Peyer's patch (tissue), 4 donors: ENCODE measurements at places on chromosomes 1 and 21.

DNA sequence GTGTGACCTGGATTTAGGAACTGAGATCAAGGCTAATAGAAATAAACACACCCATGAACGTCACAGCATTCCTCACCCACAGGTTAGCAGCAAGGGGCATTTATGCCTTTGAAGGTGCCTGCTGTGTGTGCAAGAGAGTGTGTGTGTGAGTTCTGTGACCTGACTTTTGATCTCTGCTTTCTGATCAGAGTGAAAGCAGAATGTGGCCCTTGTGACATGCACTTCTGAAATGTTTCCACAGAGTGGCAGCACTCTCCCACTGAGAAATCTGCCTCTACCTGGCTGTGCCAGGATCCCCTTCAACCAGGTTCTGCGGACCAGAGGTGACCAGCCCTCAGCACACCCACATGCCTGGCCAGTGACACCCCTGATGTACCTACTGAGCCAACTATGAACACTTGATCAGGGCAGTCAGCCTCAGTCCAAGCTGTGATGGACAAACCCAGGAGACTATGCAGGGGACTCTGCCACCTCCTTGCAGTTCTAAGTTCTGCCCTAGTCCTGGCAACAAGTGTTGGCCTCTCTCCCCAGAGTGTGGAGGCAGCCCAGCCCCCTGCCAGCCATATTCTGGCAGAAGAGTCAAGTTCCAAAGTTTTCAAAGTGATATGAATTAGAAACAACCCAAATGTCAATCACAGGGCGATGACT, 41.0 kb downstream of the RXRG start:
- H3K4me3 ChIP-seq: no peak overlapping the region
- H3K27me3 ChIP-seq: no peaks in the 10 kb centered on the region
- DNase-seq: no peak

GRCh38 chr1:80218112-80218511, 1211.6 kb upstream of the ADGRL4 start:
- no peaks in the 10 kb centered on the region for H3K27me3 ChIP-seq
- DNase-seq: no peak
- H3K36me3 ChIP-seq: no peaks in the 10 kb centered on the region

DNA sequence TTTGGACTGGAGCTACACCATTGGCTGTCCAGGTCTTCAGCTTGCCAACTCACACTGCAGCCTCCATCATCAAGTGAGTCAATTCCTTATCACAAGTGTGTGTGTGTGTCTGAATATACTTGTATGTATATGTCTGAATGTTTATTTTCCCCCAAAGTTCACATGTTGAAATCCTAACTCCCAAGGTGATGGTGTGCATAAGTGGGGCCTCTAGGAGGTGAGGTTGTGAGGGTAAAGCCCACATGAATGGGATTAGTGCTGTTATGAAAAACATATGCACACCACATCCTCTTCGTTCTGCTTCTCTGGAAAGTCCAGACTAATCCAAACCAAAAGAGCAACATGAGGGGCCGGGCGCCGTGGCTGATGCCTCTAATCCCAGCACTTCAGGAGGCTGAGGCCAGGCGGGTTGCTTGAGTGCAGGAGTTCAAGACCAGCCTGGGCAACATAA, 48.7 kb upstream of the LBR start:
- no peak overlapping the region for H3K4me3 ChIP-seq
- DNase-seq: no peak
- no peaks in the 10 kb centered on the region for H3K27me3 ChIP-seq
- H3K36me3 ChIP-seq: no peaks in the 10 kb centered on the region
- H3K4me1 ChIP-seq: peaks cover 17% of the 10 kb centered on the region

- DNase-seq: no peak
- no peaks in the 10 kb centered on the region for H3K27me3 ChIP-seq
- H3K36me3 ChIP-seq: no peaks in the 10 kb centered on the region
- no peak overlapping the region for H3K27ac ChIP-seq
Observed at GRCh38 chr1:51192213-51192843, 43.7 kb upstream of the RNF11 start.

- peaks cover 15% of the 10 kb centered on the region for H3K4me1 ChIP-seq
- H3K4me3 ChIP-seq: no peak overlapping the region
- no peaks in the 10 kb centered on the region for H3K27me3 ChIP-seq
- DNase-seq: no peak
Observed at GRCh38 chr21:33980276-33980916, 64.8 kb upstream of the ATP5PO start.

- no peaks in the 10 kb centered on the region for H3K27me3 ChIP-seq
- DNase-seq: peak; percentile 79
- peak overlapping the region; percentile 60 for H3K4me3 ChIP-seq
Observed at GRCh38 chr1:146036965-146037646, 15.6 kb upstream of the HJV start.

DNA sequence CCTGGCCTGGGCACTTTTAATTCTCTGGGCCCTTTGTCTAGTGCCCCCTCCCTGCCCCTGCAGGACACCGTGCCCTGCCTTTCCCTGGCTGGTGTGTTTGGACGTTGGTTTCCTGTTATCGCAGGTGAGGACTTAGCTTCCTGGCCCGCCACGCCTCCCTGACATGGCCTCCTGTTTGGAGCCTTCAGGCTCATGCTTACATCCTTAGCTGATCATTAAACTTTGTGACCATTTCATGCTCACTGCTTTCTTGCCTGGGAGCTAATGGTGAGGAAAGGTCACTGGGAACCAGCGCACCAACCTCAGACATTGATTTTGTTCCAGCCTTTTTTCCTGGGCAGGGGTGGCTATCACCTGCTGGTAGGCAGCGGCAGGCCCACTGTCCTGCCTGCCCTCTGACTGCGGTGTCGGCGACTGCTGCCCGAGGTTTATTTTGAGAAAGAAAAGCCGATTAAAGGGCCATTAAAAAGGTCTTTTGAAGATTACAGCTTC, 3.7 kb downstream of the PFKL start:
- H3K27ac ChIP-seq: no peak overlapping the region
- H3K27me3 ChIP-seq: no peaks in the 10 kb centered on the region
- no peak overlapping the region for H3K4me3 ChIP-seq
- peak; percentile 90 for DNase-seq
